ENCODE measurements at places on chromosomes 5 and 9.

DNA sequence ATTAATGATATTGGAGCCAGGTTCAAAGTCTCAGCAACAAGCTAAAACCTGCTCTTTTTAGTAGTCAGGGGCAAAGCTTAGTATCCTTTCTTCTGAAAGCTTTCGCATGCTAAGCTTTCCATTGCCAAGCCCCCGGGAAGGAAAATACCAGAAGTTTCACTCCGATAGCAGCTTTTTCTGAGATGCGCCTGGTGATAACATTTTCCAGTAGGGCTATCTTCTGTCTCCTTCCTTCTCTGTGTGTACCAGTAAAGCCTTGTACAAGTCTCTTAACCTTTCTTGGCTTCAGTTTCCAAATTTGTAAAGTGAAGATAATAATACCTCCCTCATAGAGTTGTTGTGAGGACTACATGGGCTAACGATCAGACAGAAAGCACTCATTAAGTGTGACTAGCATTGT is 36.7 kb downstream of the DOCK8 start:
- no peak for DNase-seq

DNA sequence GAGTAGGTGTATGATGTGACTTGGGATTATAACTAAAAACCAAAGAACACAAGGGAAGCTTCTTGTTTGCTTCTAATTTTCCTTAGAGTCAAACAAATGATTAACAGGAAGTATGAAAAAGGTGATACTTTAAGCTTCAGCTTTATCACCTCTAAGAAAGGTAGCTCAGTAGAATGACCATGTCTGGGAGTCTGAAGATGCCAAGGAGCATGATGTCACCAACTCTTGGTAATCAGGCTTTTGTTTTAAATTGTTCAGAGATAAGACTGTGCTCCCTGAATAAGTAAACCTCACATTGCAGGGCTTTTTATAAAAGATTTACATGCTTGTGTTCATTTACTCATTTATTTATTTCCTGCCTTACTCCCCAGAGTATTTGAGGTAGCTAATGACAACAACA is 169.9 kb downstream of the FER start:
- no peak for DNase-seq

DNA sequence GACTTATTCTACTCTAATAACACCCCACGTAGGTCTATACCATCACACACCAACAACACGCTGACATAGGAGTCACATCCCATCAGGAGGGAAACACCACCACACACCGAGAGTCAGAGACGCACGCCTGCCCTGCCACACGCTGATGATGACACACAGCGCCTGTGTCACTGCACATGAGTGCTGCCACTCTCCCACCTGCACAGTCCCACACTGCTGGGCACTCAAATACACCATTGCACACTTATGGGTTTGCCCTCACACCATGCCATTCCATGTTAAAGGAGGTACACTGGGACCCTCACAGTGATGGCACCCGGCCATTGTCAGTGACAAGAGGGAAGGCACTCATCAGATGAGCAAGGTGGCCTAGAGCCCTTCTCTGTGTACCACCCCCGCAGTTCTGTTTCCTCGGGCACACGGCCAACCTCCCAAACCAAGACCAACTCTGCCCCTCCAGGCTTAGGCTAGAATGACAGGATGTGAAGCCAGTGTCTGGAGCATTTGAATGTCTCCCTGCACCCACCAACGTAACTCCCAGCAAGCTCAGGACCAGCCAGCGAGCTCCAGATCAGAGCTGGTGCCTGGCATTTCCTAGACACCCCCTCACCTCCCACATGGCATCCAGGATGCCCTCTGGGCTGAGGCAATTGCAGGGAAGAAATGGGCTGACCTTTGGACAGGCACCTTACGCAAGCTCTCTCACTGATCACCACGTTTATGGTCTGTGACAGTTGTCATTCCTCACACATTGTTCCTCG is 3.6 kb upstream of the CPLX2 start:
- DNase-seq, result no peak

DNA sequence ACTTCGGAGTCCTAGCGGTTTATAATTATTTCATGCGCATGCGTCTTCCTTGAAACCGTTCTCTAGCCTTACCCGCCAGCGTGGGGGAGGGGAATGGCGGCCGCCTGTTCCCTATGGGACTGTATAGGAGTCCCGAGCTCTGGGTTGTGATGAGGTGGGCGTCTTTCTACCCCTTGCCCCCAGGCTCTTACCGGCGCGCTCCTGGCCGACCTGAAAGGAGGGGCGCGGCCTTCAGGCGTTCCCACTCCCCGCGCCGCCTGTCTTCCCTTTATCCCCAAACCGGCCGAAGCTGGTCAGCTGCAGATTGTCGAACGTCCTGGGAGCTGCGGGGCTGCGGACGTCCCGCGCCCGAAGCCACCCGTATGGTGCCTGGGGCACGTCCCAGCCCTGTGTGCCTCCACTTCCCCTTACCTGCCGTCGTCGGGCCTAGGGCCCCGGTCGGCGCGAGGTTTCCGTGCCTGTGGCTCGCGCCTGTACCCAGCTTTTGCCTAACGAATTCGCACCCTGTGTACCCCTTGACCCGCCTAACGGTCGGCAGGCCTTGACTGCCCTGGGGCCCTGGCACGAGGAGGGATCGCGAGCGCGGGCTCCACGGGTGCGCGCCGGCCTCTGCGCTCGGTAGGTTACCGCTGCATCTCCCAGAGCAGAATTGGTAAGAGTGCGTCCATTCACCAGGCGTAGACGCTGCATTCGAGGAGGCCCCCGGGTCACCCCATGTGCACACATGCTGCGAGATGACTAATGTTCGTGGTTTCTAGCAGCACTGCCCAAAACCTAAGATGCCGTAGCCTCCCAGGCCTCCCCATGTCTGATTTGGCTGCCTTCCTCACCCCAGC is 653 bp upstream of the HNRNPH1 start:
- no peak for DNase-seq

DNA sequence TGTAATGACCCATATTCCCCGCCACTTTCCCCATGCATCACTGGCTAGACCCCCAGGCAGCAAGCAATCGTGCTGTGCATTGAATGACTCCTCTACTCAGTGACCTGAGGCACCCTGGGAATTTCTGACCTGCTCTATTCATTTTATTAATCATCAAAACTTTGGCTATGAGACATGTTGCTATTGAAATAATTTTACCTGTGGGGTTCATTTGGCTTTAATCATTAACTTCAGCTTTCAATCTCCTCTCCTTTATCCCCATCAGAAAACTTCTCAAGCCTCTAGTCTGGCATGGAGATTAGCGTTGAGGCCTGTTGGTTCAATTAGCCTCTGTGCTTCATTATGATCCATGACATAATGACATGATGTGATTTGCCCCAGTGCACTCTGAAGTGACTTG is 429.0 kb downstream of the ZNF608 start:
- DNase-seq, result no peak

- no peak for DNase-seq
Measured at GRCh38 chr9:32906213-32906612, 95.2 kb downstream of the APTX start.

DNA sequence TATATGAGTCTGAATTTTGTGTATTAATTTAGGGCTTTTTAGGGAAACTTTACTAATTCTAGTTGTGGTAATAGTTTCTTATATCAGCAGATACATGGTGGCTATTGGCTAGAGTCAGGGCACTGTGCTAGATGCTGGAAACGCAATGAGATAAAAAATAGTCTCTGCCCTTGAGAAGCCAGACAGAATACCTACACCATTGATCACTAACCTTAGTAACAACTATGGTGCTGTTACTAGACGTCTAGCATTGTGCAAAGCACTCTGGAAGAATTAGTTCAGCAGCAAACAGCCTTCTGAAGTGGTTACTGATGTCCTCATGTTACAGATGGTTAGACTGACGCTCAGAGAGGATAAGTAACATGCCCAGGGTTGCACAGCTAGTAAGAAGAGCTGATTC is 61.8 kb downstream of the GDA start:
- DNase-seq, result no peak

DNA sequence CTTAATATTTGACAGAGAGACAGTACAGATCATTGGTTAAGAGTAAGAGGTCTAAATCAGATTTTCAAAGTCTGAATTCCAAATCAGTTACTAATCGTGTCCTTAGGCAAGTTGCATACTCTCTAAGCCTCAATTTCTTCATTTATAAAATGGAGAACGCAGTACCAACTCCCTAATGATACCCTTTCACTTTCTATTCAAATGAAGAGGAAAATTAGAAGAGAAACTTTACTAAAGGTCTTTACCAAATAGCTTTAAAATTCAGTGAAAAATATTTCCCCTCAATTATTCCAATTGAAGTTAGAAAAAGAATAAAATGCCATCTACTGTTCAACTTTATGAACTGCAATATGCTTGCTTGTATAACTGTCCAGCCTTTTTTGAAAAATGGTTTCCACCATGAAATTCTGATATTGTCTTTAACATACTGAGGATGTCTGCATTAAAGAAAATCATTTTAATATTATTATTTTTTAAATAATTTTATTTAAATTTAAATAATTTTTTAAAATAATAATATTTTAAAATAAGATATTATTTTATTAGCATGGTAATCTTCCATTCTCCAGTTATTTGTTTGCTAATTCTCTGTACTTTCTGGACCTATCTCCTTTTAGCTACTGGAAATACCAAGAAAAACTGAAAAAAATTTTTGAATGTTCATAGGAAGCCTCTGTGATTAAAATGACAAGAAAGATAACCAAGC is 36.0 kb downstream of the POC5 start:
- DNase-seq, result no peak

DNA sequence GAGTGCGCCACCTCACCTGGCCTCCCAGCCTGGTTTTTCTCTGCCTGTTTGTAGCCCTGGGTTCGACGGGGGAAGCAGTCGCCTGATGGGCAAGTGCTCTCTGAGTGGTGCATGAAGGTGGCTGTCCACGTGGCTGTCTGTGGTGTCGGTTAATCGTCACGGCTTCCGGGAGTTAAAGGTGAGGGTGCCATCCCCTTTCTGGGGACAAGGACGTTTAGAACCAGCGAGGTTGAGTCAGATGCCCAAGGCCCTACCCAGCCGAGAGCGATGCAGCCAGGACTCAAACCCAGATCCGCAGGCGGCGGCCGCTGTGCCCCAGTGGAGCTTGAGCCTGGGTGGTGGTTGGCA is 47.7 kb downstream of the RXRA start:
- DNase-seq, result no peak

DNA sequence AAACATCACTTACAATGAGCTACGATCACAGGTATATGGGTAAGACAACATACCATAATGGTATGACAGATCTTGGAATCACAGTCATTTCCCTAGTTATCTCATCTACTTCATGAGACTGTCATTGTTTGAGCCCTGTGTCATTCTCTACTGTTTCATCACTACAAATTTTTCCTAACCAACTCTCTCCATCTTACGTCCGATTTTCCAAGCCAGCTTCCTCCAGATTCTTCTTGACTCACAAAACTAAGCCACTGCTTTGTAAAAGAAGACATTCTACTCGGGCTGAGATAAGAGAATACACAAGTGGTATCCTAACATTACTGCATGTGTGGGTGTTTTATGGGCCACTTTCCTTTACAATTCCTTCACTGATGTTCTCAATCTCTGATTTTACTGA is 49.6 kb downstream of the SERINC5 start:
- no peak for DNase-seq

- no peak for DNase-seq
Measured at GRCh38 chr5:116640236-116640635, 65.6 kb upstream of the SEMA6A start.

DNA sequence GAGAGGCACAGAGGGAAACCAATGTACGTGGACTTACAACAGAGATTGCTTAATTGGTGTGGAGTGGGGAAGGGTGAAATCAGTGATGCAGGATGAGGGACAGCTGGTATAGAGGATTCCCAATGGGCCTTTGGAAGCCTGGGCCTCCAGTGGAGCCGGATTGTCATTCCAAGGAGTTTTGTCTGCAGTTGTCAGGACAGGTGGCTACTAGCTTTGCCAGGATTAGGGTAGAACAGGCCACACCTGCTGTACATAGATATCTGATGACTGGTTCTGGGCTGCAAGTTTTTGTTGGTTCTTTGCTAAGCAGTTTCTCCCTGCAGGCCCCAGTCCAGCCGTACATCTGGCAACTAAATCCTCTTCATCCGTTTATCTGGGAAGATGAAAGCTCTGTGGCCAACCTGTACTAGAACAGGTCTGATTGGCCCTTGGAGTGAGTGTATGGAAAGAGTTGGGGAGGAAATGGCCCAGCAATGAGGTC is 4.2 kb downstream of the SKP2 start:
- no peak for DNase-seq

Measured in NCI-H1417 treated with DMSO at 0.1 percent for 48 hours (cell line).